ENCODE measurements at places on chromosomes 2 and 18.

DNA sequence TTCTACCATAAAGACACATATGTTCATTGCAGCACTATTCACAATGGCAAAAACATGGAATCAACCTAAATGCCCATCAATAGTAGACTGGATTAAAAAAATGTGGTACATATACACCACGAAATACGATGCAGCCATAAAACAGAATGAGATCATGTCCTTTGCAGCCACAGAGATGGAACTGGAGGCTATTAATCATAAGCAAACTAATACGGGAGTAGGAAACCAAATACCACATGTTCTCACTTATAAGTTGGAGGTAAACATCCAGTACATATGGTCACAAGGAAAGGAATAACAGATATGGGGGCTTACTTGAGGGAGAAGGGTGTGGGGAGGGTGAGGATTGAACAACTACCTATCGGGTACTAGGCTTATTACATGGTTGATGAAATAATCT, 7.7 kb downstream of the HMSD start:
- no peak for DNase-seq

- no peak for DNase-seq
These were observed 31.9 kb upstream of the REG3G start for GRCh38 chr2:78993518-78994148.

- no peak for DNase-seq
These were observed 9.8 kb upstream of the MGAT5 start for GRCh38 chr2:134244086-134244485.

- DNase-seq: no peak
These were observed 79.0 kb downstream of the PIGN start for GRCh38 chr18:62107881-62108280.

GRCh38 chr2:105593221-105593967, 151.3 kb upstream of the NCK2 start:
- DNase-seq: no peak

- no peak for DNase-seq
These were observed 24.6 kb downstream of the CROCC2 start for GRCh38 chr2:240930631-240931318.

- DNase-seq: no peak
These were observed 850.4 kb upstream of the FSHR start for GRCh38 chr2:50004667-50005066.

DNA sequence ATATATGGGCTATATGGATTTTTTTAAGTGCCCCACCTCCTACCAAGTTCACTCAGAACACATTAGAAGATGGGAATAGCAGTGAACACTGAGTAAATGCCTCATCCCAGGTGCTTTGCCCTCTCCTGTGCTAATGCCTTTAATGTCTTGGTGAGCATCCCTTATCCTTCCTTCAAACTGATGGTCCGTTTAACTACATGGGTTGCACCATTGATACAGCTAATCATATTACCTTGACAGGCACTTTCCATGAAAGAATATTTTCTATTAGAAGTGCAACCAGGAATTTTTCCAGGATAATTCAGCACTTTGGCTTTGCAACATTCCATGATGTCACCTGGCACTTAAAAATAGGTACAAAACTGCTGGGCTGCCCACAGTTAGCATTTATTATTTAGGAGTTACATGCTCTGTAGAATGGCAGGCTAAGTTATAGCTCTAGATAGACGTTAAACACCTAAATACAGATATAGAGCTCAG, 74.0 kb downstream of the WDPCP start:
- DNase-seq: no peak

GRCh38 chr2:112259509-112260294, 4.9 kb upstream of the ZC3H8 start:
- peak; percentile 69 for DNase-seq

DNA sequence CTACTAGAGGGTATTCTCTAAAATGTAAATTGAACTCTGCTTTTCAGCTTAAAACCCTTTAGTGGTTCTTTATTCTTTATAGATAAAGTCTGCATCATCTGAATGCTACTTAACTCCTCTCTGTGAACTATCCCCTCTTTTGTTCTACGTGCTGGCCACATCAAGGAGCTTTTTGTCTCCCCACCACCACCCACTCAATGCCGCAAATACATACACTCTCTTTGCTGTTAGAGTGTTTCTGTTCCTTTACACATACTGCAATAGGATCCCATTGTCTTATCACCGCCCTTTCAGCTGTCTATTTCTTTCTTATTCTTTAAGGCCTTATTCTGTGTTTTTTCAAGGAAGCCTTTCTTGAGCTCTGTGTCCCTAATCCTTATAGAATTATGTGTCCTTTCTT, 83.3 kb downstream of the EML4 start:
- DNase-seq: no peak

DNA sequence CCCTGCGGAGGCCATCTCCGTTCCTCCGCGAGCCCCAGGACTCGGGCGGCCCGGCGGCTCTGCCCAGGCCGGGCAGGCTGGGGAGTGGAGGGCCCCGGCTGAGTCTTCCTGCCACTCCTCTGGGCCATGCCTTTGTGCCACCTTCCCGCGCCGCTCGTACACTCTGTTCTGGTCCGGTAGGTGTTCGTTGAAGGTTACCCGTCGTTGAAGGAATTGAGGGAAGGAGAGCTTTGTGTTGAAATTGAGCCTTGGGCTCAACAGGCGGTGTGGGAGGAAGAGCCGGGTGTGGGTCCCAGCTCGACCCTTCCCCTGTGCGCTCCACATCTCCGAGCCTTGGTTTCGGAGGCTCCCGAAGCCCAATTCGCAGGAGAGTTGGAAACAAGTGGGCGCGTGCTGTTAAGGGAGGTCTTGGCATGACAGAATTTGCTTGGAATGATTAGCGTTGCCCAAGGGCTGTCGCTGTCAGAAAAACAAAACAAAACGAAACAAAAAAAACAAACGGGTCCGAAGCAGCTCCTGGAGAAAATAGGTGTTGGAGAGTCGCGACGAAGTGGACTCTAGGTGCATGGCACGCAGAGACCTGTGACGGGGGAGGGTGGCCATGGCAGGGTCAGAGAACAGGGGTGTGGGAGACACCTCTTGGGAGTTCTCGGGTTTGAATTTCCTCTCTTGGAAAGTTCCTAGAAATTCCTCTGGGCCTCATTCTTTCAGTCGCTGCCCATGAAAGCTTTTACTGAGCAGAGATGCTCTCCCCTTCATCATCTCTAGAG, 1.2 kb upstream of the MZT2A start:
- DNase-seq: no peak

DNA sequence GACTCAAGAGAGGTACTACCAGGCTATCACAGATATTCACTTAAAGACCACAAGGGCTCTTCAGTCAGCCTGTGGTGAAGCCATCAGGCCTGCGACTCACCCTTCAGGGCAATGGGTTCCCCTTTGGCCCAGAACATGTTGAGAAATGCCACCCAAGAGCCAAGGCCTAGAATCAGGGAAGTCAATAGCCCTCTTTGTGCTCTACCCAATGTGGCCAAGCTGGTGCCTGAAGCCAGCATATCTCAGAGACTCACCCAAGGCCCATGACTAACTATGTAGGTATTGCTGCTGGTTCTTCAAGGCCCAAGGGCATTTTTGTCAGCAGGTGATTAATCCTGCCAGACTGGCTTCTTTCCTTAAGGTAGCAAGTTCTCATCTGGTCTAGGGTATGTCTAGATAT, 338.9 kb upstream of the SETBP1 start:
- no peak for DNase-seq
